Activated naive CD4-positive, alpha-beta T cell (primary cell): ENCODE measurements at places on chromosomes 11 and 22.

DNA sequence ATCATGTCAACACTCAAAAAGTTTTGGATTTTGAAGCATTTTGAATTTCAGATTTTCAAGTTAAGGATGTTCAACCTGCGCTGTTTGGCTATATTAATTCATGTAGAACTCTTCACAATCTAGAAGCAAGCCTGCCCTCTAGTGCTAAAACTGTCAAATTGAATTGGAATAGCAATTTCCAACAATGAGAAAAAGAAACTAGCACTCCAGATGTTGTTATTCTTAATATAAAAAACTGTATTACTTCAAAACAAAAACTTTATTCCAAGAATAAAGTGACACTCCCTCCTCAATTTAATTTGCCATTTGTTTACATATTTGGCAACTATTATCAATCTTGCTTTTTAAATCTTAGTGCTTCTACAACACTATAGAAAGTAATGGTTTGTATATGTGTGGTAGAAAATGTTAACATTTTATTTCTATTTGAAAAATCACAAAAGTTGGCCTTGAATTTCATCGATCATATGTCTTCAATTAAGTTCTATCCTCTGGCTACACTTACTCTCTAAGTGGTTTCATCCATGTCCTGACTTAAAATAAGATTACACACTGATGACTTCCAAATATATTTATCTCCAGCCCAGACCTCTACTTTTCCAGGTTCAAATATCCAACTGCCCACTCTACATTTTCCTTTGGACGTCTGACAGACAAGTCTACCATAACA lies 36.6 kb downstream of the DCUN1D5 start:
- no peak for DNase-seq

DNA sequence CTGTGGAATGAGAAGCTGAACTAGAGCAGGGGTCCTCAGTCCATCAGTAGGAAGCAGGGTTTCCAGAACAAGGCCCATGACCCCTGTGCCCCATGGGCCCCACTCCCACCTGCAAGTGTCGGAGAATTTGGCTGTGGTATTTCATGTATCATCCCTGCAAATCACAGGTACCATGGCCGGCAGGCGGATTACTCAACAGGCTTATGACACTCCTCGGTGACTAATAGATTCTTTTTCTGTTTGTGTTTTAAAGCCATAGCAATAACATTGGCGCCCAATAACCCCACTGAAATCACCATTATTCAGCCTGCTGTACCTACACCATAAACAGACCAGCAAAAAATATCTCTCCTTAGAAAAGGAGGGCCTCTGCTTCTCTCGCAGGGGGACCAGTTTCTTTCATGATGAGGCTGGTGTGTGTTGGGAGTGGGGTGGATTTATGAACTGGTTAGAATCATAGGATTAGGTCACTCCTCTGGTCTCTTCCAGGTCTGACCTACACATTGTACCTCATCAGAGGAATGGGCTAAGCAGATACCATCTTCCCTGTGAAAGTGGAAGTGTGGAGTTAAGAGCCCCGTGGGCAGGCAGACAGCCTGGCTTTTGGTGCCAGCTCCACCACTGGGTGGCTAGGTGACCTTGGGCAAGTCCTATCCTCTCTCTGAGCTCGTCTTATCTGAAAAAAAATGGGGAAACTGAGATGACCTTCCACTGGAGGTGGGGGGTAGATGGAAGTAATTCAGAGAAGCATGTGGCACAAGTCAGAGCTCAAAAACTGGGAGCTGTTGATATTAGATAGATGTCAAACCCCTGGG lies 60.2 kb upstream of the WNT11 start:
- DNase-seq: no peak

DNA sequence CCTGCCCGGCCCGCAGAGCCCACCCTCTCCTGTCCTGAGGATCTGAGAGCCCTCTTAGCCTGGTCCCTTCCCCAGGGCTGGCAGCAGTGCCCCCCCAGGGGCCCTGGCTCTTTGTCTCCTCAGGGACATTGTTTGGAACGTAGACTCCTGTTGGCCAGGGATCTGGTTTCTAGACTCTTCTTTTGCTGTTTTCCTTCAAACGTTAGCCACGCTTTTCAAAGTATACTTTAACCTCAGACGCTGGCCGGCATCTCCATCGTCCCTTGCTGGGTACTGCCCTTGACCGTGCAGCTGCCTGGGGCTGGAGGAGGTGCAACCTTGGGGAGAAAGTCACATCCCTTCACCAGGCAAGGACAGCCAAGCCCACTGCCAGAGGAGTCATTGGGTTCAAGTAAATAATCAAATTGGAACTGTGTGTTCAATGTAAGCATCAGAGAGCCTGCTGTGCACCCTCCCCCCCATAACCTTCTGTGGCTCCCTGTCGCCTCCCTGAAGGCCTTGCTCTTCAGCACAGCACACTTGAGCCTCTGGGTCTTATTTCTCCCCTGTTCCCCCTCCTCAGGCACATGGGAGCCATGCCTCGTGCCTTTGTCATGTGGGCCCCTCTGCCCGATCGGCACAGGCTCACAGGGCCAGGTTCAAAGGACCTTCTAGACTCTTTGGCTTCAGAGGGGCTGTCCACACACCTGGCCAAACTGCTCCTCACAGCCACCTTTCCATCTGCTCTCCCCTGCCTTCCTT lies 21.8 kb upstream of the WNT7B start:
- no peak for DNase-seq

DNA sequence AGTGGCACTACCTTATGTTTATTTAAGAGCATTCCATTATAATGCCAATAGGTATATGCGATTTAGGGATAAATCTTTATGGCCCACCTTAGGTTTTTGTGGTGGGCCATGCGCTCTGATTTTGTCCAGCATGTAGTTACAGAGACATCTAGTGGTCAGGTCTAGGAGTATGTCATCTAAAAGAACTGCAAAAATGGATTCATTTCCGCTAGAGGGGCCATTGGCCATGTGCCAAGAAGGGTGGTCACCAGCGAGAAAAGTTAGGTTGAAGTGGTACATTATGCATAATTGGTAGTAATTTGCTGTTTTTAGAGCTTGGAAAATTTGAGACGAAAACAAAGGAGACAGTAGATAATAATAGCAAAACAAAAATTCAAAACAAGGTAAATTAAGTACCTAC lies 27.7 kb downstream of the LRRC4C start:
- no peak for DNase-seq

GRCh38 chr11:64458997-64459396 lies 100.0 kb downstream of the RPS6KA4 start:
- DNase-seq: no peak

DNA sequence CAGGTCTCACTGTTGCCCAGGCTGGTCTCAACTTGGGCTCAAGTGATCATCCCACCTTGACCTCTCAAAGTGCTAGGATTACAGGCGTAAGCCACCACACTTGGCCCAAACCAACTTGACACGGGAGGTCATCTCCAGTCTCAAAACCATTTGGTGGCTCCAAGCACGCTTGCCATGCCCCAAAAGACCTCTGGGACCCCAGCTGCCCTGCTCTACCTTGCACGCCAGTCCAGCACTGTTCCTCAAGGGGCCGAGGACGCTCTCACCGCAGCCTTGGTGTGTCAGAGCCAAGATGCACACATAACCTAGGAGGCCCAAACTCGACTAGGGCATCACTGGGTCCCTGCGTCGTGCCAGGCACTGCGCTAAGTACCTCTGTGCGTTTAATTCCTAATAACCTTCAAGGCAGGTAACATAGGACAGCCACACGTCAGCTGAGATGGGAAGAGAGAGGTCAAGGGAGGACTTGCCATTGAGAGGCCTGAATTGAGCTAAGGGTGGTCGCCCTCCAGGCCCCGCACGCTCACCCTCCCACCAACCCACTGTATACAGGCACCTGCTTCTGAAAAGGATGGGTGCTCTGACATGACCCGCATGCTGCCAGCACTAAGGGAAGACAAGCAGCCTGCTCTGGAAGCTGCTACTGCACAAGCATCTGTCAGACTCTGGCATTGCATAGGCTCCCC lies 4.6 kb upstream of the GAS2L1 start:
- DNase-seq: no peak

DNA sequence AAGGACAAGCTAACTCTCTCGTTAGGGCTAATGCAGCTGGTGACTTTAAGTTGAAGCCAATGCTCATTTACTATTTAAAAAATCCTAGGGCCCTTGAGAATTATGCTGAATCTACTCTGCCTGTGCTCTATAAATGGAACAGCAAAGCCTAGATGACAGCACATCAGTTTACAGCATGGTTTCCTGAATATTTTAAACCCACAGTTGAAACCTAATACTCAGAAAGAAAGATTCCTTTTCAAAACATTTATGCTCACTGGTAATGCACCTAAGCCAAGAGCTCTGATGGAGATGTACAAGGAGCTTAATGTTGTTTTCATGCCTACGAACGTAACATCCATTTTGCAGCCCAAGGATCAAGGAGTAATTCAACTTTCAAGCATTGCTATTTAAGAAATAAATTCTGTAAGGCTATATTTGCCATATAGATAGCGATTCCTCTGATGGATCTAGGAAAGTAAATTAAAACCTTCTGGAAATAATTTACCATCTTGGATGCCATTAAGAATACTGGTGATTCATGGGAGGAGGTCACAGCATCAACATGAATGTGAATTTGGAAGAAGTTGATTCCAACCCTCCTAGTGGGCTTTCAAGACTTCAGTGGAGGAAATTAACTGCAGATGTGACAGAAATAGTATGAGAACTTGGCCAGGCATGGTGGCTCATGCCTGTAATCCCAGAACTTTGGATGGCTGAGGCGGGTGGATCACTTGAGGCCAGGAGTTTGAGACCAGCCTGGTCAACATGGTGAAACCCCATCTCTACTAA lies 14.5 kb downstream of the XNDC1N start:
- no peak for DNase-seq

DNA sequence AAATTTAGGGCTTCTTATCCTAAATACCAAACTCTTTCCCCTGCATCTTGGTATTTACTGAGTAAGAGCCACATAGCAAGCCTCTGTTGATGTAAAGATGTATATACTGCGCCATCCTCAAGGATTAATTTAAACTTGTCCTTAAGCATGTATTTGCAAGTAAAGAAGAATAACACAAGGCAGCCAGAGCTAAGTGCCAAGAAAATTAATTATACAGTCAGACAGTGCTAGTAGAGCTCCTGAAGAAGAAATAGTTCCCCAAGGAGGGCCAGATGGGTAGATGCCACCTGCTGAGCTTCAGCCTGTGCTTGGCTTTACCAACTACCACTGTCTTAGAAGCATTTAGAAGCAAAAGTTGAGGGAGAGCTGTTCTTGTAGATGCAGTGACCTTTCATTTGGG lies 470.0 kb downstream of the BUD13 start:
- DNase-seq: no peak

GRCh38 chr11:120173807-120174206 lies 35.9 kb upstream of the TRIM29 start:
- DNase-seq: no peak

DNA sequence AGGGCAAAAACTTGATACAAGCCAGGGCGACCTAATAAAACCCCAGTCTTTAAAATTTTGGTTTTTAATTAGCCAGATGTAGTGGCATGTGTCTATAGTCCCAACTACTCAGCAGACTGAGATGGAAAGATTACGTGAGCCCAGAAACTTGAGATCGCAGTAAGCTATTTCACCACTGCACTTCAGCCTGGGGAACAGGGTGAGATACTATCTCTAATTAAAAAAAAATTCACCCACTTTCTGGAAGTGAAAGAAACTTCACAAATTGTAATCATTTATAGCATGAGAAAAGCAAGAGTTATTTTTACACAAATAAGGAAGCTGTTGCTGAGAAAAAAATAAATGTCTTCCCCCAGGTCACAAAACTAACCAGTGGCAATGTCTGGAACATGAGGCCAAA lies 882 bp upstream of the GLYATL2 start:
- DNase-seq: no peak

GRCh38 chr22:49508561-49508960 lies 319.1 kb downstream of the BRD1 start:
- no peak for DNase-seq

- DNase-seq: no peak
Measured at GRCh38 chr11:121524233-121524631, 71.5 kb upstream of the SORL1-AS1 start.

DNA sequence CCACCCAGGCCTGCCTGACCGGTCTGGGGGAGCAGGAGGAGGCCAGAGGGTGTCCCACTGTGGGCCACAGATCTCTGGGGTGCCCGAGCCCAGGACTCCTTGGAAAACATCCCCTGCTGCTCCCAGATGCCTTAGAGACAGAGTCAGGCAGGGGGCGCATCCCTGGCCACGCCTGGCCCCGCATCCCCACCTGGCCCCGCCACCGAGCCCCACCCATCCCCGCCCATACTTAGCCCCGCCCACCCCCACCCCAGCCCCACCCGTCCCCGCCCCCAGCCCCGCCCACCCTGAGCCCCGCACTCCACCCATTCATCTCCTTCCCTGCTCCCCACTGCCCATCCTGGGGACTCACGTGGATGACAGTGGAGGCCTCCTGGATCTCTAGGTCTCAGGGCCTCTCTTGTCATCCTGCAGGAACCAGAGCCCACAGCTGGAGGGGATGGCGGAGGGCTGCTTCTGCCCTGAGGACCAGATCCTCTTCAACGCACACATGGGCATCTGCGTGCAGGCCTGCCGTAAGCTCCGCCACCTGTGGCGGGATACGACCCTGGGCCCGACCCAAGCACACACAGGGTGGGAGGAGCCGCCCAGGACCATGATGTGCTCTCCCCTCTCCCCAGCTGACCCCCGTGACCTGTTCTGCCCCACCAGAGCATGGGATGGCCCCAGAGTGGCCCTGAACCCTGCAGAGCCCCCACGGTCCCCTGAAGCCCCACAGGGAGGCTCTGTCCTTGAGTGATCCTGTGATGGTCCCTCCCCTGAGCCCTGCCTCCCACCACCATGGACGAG lies 33.6 kb downstream of the MUC5B start:
- no peak for DNase-seq

GRCh38 chr11:8693555-8693954 lies 11.0 kb downstream of the RPL27A start:
- no peak for DNase-seq

DNA sequence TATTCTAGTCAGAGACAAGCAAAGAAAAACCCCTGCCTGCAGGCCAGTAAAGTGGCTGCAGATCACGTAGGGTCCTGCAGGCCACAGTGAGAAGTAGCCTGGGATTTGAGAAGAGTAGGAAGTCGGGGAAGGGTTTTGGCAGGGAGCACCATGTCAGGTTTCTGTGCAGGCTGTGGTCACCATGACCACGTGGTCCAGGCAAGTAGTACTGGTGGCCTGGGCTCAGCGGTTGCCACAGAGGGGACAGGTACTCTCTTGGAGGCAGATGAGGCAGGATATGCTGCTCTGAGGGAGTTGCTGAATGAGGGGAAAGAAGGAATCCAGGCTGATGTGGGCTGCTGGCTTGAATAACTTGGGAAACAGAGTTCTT lies 46.5 kb downstream of the PISD start:
- DNase-seq: no peak

DNA sequence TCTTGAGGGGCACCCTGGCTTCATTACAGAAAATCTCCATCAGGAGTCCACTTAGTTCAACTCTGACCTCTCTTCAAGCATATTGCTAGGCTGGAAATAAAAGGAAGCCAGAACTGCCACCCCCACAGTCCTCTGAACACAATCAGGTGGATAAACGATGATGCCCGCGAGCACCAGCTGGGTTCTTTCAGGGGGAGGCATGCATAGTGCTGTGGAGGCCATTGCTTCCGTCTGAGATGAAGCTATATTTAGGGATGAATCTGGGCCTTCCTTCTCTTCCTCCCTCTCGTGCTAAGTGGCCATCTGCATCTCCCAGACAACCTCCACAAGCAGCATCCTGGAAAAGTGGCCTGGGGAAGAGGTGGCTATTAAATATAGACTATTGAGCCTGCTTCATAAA lies 3.9 kb upstream of the MICAL2 start:
- DNase-seq: no peak
